ENCODE measurements at places on chromosomes 6 and 20.
A peak's percentile ranks its signal among the peaks of the same experiment; 100 is the strongest.

GRCh38 chr6:3791526-3792203, 40.2 kb upstream of the PXDC1 start:
- no peak for DNase-seq

- peak; percentile 75 for DNase-seq
Measured at GRCh38 chr6:150006961-150007464, 18.3 kb downstream of the RAET1L start.

DNA sequence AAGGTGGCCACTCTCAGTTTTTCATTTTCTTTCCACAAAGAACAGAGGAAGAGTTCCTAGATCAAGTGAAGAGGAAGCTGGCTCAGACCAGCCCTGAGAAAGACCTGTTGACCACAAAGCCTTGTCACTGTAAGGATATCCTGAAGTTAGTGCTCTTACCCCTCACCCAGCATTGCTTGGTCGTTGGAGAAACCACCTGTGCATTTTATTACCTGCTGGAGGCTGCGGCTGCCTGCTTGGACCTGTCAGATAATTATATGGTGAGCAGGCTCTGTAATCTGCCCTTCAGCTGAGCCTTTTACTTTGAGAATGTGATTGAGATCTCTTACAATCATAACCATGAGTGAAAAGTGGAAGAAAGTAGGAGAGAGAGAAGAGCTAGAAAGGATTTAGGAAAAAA, 21.9 kb downstream of the TREML1 start:
- DNase-seq, result no peak

GRCh38 chr20:46992640-46993035, 98.0 kb downstream of the EYA2 start:
- DNase-seq, result no peak

- DNase-seq, result no peak
Measured at GRCh38 chr20:63372971-63373885, 12.1 kb upstream of the CHRNA4 start.

GRCh38 chr6:69935079-69935478, 68.7 kb downstream of the COL19A1 start:
- no peak for DNase-seq

- no peak for DNase-seq
Measured at GRCh38 chr6:138404666-138405337, 779 bp downstream of the HEBP2 start.

DNA sequence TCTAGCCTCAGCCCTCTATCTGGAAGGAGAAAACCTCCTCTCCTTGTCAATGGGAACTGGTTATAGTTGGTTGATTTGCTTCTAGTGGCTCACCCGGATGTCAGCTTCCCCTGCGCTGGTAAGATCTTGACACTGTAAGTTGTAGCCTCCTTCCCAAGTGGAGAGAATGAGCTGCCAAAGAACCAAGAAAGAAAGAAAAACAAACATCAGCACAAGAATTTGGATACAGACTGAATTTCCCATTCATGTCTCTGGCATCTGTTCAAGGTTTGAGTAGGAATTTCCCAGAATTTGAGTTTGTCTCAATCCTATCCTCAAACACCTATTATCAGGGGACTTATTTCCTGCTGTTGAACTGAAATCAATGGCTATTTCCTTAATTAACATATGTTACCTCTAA, 44.1 kb downstream of the ELOVL2 start:
- no peak for DNase-seq
